ENCODE measurements at places on chromosomes 11 and 22.

DNA sequence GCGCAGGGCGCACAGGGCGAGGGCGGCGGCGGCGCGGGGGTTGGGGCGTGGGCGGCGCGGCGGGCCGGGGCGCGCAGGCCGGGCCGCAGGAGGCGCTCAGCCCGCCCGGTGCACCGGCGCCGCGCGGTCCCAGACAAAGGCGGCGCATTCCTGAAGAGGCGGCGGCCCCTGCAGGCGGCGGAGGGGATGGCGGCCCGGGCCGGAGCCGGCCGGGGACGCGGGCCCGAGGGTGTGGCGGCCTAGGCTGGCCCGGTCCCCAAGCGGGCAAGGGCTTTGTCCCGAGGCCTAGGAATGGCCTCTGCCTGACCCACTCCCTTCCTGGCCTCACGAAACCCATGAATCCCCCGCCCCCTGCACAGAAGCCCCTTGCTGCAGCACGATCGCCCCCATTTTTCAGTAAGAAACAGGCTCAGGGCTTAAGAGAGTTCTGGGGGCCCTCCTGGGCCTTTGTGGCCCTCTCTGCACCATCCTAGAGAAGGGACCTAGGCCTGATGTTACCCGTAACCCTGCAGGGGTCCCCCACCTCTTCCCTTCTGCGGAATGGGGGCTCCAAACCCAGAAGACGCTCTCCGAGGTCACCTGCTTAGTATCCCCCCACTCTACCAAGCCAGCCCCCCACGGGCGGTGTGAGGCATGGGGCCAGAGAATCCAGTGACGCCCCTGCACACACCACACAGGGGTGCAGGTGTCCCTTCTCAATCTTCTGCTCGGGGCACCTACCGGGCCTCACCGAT lies at the start of gene RTN4R:
Gene RTN4R, minus strand, starts transcription at position 40 of the 734 bp plus-strand sequence. CDS start 226 bp downstream, outside the sequence.
- DNase-seq, result no peak

- no peak for DNase-seq
Observed at GRCh38 chr22:43774318-43774915, 37.7 kb downstream of the EFCAB6 start.

- DNase-seq, result no peak
Observed at GRCh38 chr11:74417379-74417804, 19.2 kb upstream of the PGM2L1 start.

- DNase-seq, result no peak
Observed at GRCh38 chr11:117010808-117011540, 87.3 kb downstream of the SIK3 start.

DNA sequence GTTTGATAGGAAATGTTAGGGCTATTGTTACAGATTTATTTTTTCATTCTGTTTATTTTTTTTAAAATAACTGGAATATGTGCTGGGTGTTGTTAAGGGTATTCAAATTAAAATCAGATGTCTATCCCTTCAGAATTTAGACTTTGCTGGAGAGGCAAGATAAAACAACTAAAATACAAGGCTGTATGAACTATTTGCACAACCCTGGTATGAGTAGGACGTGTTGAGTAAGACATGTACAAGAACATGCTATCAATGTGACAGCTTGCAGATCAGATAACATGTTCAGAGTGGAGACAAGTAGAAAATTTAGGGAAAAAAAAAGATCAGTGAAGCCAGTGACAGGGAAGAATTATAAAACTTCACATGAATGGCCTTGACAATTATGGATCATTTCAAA lies 853.5 kb downstream of the METTL15 start:
- no peak for DNase-seq

DNA sequence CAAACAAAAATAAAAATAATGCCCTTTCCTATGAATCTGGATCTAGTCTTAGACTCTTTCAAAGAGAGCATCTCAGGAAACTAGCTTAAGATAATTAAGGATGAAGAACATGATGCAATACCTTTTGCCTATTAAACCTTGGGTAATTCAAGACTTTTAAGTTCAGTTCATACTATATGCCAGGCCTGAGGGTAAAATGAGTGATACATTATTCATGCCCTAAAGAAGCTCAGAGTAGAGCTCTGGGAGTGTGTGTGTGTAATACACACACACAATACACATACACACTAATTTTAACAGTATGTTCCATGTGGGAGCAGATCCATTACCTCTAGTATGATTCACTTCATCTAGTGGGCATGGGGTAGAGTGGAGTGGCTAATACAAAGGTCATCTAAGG lies 651.4 kb upstream of the CHORDC1 start:
- no peak for DNase-seq

GRCh38 chr11:96827164-96827563 lies 437.4 kb downstream of the JRKL start:
- no peak for DNase-seq

- DNase-seq, result no peak
Observed at GRCh38 chr11:12075822-12076821, 34.3 kb upstream of the MICAL2 start.

GRCh38 chr22:39973656-39974055 lies 13.5 kb downstream of the TMA7B start:
- no peak for DNase-seq

DNA sequence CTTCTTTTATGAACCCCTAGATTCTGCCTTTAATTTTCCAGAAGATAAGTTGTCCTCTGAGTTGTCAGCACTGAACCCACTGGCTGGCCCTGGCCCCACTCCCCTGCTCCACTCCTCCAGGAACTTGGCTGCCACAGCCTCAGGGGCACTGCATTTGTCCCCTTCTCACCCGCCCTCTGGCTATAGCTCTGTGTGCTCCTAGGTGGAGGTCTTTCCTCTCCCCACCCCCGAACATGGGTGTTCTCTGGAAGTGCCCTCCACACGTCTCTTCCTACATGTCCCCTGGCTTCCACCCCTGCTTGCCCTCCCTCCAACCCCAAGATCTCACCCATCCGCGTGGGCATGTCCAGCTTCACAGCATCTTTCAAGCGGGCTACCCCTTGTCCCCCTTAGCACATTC lies 137.7 kb upstream of the TEAD1 start:
- no peak for DNase-seq

- DNase-seq, result no peak
Observed at GRCh38 chr22:46684706-46685105, 53.3 kb downstream of the CERK start.

- no peak for DNase-seq
Observed at GRCh38 chr11:113831314-113831713, 44.1 kb downstream of the USP28 start.

DNA sequence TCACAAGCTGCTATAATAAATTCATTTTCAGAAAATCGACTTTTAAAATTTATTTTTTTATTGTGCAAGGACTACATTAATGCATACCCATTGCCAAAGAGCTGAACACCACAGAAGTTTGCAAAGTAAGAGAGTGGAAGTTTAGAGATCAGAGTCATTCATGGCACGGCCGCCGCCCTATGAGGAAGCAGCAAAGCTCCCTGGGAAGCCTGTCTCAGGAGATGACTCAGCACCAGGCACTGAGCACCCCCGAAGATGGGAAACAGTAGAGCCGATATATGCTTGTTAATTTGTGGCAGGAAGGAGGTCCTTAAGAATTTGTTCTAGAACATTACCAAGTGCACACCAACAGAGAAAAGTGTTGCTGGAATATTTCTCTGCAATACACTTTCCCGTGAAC lies 693.7 kb downstream of the OPCML start:
- DNase-seq, result no peak
